ENCODE measurements at places on chromosomes 7 and 10. TPM values are rescaled to one million over a fixed set of nuclear protein-coding genes. Genes with fewer than 3 reads are reported as not detected.

DNA sequence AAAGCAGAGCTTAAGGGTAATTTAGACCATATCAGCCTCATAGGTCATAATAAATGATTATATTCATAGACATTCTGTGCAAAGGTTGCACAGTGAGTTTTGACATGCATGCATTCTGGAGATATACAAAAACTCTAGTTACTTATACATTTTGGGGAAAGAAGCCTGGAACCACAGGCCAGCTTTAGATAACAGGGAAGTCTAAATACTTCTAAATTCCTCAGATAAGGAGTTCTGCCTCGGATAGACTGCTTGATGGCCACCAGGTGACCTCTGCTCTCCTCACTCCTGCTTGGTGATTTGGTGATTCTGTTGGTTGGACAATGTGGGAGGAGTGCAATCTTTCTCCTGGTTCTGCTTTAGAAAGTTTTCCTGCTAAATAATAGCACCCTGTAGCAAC lies 77.9 kb downstream of the SGMS1 start:
- no peak overlapping the region for H3K4me3 ChIP-seq
- H3K36me3 ChIP-seq, result peaks cover 8% of the 10 kb centered on the region
- no peaks in the 10 kb centered on the region for H3K27me3 ChIP-seq
- no peak for DNase-seq
- H3K4me1 ChIP-seq, result peaks cover 32% of the 10 kb centered on the region

DNA sequence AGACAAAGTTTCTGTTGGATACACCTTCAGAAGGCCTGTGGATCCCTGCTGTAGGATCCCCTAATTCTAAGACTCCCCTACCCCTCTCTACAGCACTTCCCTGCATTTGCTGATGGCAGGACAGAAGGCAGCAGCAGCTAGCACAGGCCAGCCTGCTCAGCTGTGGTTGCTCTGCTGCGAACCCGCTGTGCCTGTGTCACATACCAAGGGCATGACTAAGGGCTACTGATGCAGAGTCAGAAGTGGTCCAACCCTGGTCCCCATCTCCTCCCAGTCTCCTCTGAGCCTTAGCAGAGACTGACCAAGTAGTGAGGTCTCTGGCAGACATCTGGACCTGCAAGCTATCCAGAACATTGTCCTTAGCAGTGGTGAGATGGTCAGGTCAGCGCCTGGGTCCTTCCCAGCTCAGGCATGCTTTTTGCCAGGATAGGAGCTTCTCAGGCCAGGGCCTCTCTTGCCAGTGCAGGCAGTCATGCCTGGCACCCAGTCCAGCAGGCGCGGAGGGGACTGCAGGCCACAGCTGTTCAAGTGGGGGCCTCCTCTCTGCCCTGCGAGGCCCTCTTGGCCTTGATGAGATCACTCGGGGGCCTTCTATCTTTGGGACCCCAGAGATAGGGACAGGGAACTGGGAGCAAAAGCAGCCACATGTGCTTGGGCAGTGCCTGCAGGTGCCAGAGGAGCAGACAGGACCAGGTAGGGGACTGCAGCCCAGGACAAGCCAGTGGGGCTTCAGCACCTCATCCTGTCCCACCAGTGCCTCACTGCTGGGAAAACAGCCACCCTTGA lies 146.4 kb downstream of the ZNF248 start:
- no peak overlapping the region for H3K27ac ChIP-seq
- H3K36me3 ChIP-seq, result no peaks in the 10 kb centered on the region
- H3K4me3 ChIP-seq, result no peak overlapping the region

PIK3AP1 gene
- 12.4 TPM for total RNA-seq

- H3K4me3 ChIP-seq, result peak overlapping the region; percentile 60
- no peaks in the 10 kb centered on the region for H3K27me3 ChIP-seq
- DNase-seq, result no peak
- peak overlapping the region; percentile 94 for H3K27ac ChIP-seq
- H3K36me3 ChIP-seq, result peaks cover 21% of the 10 kb centered on the region
Observed at GRCh38 chr7:134731616-134732015, 47.8 kb upstream of the CALD1 start.

DNA sequence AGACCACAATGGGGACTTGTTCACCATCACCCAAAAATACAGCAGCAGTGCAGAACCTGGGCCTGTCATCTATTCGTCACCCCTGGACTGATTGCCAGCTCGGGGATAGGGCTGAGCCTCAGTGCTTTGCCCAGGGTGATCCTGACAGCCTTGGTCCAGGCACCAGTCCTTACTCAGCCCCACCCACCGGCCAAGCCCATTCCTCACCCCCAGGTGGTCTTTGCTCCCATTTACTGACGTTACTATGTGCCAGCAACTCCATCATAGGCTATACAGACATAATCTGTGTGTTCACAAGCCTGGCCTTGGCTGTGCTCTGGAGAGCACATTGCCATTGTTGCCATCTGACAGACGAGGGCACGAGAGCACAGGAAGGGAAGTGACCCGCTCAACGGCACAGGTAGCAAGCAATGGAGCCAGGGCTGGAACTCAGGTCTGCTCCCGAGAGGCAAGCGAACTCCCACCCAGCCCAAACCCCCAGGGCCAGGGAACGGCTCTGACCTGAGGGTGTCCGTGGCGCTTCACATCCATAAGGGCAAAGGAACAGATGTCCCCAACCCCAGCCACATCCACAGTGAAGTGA lies 6.8 kb downstream of the ATG9B start:
- H3K36me3 ChIP-seq, result peaks cover 3% of the 10 kb centered on the region
- H3K4me1 ChIP-seq, result peaks cover 43% of the 10 kb centered on the region
- H3K4me3 ChIP-seq, result peak overlapping the region; percentile 76
- H3K27me3 ChIP-seq, result peaks cover 31% of the 10 kb centered on the region
- H3K27ac ChIP-seq, result peak overlapping the region; percentile 4
- no peak for DNase-seq

- no peaks in the 10 kb centered on the region for H3K27me3 ChIP-seq
- H3K27ac ChIP-seq, result no peak overlapping the region
- peaks cover 40% of the 10 kb centered on the region for H3K36me3 ChIP-seq
- no peak for DNase-seq
Observed at GRCh38 chr10:50316174-50316573, 64.9 kb upstream of the ASAH2 start.

ANKRD1 gene
- total RNA-seq, result not detected

DNA sequence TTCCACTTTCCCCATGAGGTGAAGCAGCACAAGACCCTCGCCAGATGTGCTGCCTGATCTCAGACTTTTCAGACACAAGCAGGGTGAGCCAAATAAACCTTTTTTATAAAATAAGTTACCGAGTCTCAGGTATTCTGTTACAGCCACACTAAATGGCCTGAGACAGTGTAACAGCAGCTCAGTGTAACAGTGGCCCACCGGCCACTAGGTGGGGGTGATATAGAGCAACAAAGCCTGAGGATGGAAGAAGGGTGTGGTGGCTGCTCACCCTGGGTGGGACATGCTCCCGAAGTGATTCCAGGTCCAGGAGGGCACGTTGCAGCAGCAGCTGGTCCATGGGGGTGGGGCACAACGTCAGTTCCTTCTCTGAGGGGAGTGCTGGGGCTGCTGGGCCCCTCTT lies 44.6 kb downstream of the BMS1 start:
- no peak overlapping the region for H3K4me3 ChIP-seq
- no peaks in the 10 kb centered on the region for H3K4me1 ChIP-seq
- no peak overlapping the region for H3K27ac ChIP-seq
- H3K36me3 ChIP-seq, result peaks cover 85% of the 10 kb centered on the region
- no peaks in the 10 kb centered on the region for H3K27me3 ChIP-seq
- no peak for DNase-seq

- peak overlapping the region; percentile 64 for H3K27ac ChIP-seq
- no peak for DNase-seq
- peak overlapping the region; percentile 23 for H3K4me3 ChIP-seq
Observed at GRCh38 chr7:139394540-139394939, 34.8 kb downstream of the LUC7L2 start.
